Stimulated activated CD4-positive, alpha-beta T cell treated with anti-CD3 and anti-CD28 coated beads, Interleukin-4, amount 100 ng/mL, for 48 hours (primary cell): ENCODE measurements at places on chromosomes 1 and 21.
A peak's percentile ranks its signal among the peaks of the same experiment; 100 is the strongest.

DNA sequence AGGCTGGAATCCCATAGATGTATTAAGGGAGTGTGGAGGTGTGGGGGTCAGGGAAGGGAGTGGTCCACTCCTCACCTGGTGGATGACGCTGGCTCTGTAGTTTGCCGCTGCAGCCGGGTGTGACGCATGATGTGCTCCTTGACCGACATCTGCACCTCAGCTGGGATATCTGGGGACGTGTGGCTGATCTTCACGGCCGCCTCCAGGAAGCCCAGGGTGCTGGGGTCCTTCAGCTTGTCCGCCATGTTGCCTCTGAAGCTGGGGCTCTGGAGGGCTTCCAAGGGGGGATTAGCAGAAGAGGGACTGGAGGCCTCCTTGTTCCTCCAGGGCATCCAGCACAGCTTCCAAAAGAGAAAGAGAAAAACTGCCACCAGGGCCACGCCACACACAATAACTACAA, 14.1 kb downstream of the SYT6 start:
- no peak for DNase-seq

DNA sequence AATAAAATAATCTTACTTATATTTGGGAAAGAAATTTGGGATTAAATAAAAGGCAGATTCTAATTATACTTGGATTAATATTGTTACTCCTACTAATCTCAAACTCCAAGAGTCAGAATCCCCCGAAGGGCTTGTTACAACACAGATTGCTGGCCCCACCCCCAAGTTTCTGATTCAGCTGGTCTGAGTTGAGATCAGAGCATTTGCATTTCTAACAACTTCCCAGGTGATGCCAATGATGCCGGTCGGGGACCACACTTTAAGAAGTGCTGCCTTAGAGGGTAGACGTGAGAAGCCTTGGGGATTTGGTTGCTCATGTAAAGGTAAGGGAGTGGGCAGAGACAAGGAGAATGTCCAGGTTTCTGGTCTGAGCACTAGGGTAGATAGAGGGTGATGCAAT, 47.2 kb downstream of the FMN2 start:
- DNase-seq, result no peak

DNA sequence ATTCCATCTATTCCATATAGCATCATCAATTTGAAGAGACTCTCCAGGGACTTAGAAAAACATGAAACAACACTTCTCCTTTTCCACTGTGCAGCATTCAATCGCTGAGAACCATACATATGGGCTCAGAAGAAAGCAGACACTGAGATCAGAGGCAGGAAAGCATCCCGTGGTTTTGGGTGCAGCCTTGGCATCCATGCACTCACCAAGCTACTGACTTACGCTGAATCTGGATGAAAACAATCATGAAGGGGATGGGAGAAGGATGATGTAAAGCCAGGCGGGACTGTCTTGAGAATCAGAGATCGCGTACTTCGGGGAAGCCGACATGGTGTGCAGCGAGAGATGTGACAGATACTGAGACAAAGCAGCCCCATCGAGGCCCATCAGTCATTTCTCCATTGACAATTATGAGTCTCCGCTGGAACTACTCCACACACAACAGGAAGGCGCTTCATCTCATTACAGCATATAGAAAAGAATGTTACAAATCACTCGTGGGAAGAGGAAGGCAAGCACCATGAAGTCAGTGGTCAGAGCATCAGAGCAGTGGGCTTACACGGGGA, 2.3 kb upstream of the TIAM1 start:
- no peak for DNase-seq

DNA sequence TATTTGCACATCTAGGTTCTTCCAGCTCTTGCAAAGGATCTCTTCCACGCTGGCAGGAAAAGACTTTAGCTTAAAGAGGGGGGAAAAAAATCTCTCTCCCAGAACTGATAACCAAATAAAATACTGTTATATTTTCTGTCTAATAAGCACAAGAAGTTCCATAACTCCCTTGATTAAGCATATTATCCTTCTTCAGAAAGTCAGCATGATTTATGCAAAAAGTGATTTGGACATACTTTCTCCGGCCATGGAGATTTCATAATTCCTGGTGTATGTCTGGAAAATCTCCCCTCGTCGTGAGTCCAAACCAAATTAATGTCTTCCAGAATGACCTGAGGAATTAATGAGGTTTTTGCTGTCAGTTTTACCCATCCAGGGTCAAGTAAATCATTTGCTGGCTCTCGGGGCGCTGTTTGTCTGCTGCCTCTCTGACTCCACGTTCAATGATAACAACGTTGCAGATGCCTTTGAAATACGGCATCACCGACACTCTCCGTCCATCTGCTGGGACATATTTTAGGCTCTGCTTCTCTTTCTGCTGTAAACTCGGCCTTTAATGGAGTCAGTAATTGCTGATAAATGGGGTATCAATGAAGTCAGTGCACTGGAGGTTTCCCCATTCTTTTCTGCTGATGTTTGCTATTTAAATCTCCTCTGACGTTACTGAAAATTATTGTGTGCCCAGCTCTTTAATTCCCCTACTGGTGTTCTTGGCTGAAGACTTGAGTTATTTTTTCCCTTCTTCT, 112.9 kb downstream of the HLX start:
- DNase-seq, result no peak

DNA sequence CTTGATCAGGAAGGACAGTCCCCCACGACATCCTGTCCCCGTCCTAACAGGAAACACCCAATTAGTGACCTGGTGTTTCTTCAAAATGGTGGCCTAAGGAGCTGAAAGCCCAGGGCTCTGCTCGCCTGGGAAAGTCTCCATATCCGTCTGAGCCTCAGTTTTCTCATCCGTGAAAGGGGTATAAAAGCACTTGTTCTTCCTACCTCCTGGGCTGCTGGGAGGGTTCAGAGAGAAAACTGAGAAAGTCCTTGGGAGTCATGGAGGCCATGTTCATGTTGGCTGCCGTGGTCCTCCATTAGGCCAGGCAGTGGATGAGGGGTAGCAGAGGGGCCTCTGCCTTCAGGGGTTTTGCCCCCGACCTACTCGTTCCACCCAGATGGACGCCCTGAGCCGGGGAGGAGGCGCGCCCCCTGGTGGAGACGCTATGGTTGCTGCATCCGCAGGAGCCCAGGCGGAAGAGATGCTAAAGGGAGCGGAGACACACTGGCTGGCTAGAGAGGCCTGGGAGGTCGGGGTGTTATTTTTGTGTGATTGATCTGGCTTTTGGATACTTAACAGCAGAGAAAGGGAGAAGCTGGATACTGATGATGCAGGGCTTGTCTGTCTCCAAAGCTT, 113.5 kb downstream of the PRDM2 start:
- peak; percentile 54 for DNase-seq

- DNase-seq, result no peak
These were observed 39.4 kb downstream of the CDC14A start for GRCh38 chr1:100391675-100392074.

DNA sequence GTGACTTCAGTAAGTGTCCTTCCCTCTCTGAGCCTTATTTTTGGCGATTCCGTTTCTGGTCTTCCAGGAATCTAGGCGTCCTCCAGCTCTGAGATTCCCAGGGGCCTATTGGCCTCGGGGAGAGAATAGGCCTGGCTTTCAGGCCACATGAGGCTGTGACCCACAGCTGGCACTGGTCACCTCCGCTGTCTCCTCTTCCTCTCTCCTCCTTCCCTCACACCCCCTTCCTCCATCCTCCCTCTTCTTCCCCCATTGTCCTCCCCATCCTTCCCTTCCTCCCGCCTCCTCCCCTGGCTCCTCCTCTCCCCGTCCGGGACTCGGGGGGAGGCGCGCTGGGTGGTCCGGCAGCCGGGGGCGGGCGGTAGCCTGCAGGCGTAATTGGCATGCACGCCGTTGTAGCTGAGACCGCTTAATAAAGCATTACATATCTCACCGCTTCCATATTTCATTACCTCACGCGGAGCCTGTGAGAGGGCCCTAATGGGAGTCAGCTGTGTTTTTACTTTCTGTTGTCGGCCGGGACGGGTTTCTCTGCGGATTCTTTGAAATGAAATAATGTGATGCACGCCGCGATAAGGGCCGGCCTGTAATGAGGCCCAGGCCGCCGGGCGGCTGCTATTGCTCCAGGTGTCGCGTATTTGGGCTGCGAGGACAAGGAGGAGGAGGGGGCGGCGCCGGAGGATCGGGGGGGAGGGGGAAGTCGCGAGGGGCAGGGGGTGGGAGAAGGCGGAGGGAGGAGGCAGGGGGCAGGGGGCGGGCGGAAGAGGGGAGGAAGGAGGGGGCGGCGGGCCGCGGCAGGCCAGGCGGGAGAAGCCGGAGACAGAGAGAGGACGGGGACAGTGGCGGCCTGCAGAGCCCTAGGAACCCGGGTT, 95.3 kb downstream of the FOXD2 start:
- no peak for DNase-seq

DNA sequence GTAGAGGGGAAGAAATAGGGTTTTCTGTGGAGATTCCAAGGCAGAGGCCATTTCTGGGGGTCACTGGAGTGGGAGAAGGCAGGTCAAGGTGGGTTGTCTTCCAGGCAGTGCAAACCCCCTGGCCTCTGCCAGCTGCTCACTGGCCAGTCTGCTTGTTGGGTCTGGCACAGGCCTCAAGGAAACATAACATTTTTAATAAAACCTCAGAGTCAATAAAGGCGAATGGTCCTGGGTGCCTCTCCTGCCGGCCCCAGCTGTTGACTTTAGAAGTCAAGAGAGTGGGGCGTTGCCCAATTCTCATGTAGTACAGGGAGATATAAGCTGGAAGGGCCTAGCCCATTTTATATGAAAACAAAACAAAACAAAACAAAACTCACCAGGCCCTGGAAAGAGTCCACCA, 36.6 kb downstream of the RUNX3 start:
- no peak for DNase-seq

DNA sequence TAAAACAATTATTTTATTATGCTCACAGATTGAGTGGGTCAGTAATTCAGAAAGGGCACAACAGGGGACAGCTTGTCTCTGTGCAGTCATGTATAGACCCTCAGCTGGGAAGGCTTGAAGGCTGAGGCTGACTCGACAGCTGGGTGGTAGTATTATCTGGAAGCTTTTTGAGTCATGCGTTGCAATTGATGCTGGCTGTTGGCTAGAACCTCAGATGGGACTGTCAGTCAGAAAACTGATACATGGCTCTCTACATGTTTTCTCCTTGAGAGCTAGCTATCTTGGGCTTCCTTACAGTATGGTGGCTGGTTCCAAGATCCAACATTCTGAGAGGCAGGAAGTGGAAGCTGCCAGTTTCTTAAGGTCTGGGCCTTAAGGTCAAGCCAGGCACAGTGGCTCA, 61.5 kb upstream of the SELENON start:
- no peak for DNase-seq

- peak; percentile 43 for DNase-seq
These were observed 95.9 kb downstream of the KCNJ15 start for GRCh38 chr21:38352536-38353219.
